ENCODE measurements at places on chromosomes 3 and 15.

DNA sequence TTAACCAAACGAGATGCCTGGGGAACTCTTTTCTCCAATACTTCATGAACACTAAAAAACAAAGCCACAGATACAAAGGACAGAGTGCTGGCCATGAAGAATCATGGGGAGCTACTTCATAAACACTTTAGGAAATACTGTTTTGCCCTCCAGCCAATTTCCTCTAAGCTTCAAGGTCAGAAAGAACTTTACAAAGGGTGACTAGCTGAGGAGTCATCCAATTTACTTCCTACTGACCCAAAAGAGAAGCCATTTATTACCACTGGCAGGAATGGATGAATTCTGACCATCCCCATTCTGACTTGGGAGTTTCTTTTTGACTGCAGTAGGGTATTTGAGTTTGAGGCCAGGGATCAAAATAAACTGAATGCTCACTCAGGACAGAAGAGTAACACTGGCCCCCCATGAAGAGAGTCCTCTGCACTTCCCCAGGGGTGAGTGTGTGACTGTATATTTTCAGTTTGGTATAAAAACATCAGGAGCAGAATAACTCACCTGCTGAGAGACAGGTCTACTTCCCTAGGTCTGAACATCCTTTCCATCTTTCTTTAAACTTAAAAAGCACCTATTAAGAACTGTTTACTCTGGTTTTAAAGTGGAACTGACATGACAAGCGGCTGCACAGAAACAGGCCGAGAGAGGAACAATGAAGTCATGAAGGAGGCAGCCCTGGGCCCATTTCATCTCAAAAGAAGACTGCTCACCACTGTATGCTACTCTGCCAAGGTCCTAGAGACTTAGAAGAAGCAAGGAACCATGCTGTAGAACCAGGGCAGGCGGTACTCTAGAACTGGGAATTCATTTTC is 203.6 kb downstream of the TNIK start:
- peak; percentile 14 for DNase-seq

DNA sequence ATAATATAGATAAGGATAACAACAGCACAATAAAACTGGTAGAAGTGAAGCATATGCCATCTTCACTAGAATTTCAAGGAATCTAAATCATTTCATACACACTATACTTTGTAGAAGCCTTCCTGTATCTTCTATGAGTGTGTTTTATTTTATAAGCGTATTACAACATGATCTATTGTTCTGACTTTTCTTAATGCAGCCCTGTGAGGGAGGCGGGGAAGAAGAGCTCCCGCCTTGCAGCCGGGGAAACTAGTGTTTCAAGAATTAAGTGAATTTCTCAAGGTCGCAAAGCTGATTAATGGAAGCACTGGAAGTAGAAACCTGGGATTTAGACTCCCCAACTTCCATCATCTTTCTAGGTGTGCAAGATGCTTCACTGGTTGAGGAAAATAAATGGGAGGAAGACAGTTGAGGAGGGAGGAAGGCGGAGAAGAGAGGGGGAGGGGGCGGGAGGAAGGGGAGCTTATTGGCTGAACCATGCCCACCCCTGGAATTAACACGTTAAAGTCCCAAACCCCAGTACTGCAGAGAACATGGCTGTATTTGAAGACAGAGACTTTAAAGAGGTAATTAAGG is 32.9 kb downstream of the VGLL4 start:
- DNase-seq: no peak

DNA sequence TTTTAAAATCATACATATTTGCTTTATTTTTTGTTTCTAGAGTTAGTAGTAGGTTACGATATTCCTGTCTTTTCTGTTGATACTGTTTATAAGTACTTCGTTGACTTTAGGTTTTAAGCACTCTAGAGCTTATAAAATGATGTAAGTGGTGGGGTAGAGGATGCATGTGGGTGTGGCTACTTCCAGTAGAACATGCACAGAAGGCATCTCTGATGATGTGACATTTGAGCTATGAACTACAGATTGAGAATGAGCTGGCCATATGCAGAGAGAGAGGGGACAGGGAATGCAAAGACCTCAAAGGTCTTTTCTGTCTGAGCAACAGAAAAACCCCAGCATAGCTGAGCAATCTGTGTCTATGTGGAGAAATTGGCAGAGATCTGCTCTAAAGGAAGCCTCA is 233.9 kb upstream of the STAC start:
- DNase-seq: no peak

DNA sequence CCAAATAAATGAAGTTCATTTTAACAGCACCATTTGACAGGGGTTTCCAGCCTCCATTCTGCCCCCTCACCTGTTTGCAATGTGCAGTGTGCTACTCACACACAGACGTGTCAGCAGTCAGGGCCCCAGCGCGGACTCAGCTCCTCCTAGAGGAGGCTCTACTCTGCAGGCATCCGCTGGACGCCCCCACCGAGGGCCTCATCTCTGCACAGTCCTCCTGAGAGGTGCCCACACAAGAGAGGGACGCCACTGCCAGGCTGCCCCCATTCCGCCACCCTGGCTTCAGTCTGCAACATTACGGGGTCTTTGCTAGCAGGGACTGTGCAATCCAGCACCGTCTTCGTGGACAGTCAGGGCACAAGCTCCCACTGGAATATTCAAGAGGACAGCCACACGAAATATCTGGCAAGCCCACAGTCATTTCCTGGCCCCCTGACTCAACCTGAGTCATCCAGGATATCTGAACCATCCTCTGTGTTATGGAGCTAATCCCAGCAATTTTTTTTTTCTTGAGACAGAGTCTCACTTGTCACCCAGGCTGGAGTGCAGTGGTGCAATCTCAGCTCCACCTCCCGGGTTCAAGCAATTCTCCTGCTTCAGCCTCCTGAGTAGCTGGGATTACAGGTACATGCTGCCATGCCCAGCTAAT is 255.0 kb downstream of the OCA2 start:
- DNase-seq: peak; percentile 8

GRCh38 chr15:76208786-76209424 is 102.4 kb downstream of the ETFA start:
- DNase-seq: peak; percentile 36

DNA sequence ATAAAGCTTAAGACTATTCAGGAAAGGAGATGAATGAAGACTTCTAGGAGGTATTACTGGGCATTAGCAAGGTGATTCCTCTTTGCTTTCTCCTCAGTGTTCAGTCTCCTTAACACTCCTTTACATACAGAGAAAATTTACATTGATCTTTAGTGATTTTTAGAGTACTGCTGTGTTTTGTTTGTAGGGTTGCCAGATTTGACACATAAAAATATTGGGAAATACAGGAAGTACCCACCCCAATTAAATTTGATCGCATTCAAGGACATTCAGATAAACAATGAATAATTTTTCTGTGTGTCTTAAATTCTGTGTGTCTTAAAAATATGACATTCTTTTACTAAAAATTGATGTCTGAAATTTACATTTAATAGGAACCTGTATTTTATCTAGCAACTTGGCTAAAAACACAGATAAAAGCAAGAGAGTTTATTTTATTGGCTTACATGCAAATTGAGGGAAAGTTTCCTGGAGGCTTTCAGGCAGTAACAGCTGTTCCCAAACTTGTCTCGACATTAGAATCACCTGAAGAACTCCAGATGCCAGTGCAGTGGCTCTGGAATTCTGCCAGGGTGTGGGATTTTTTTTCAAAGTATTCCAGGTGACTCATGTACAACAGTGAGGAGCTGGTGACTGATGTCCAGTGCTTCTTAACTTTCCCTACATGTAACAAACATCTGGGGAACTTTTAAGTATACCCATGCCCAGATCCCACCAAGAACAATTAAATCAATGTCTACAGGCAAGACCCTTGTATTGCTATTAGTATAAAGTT is 23.4 kb upstream of the PLOD2 start:
- peak; percentile 78 for DNase-seq

- no peak for DNase-seq
These were observed 44.5 kb downstream of the CMTM7 start for GRCh38 chr3:32435911-32436815.

DNA sequence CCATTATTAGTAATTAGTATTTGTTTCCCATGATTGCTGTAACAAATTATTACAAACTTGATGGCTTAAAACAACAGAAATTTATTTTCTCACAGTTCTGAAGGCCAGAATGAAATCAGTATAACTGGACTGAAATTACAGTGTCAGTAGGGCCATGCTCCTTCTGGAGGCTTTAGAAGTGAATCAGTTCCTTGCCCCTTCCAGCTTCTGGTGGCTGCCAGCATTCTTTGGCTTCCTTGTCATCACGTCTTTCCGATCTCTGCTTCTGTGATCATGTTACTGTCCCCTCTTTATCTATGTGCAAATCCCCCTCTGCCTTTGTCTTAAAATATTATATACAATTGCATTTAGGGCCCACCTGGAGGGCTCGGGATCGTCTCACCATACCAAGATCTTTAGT is 92.0 kb downstream of the FOXB1 start:
- peak; percentile 76 for DNase-seq

DNA sequence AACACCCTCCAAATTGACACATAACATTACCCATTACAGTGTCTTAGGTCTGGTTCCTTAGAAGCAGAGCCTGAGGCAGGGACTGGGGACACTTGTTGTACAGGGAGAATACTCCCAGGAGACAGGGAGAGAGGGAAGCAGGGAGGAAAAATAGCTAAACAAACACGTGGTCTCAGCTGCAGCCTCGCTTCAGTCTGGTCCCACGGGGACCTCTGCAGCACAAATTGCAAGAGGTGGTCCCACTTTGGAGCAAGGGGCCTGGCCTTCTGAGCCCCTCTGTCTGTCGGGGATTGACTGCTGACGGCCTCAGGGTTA is 25.0 kb upstream of the PLA2G4D start:
- no peak for DNase-seq

DNA sequence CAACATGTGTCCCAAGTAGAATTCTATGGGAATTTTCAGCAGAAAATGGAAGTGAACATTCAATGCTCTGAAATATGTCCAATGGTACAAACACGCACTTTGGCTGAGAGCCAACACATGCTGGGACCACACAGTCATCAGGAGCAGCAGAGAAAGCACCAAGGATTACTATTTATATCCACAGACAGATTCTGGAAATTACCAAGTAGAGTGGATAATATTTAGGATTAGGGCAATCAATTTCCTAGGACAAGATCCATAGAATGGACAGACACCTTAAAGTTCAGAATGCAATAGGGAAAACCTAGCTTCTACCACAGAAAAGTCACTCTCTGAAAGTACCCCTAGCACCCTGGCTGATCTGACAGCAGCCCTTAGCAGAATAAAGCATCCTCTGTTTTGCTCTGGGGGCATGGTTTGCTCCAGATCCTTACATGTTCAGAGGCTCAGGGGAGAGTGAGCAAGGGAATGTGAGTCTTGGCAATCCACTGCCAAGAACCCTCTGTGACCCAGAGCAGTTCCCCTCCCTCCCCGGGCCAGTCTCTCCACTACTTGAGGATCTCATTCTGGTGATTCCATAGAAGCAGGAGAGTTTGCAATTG is 206.0 kb upstream of the WNT5A start:
- DNase-seq: peak; percentile 48

DNA sequence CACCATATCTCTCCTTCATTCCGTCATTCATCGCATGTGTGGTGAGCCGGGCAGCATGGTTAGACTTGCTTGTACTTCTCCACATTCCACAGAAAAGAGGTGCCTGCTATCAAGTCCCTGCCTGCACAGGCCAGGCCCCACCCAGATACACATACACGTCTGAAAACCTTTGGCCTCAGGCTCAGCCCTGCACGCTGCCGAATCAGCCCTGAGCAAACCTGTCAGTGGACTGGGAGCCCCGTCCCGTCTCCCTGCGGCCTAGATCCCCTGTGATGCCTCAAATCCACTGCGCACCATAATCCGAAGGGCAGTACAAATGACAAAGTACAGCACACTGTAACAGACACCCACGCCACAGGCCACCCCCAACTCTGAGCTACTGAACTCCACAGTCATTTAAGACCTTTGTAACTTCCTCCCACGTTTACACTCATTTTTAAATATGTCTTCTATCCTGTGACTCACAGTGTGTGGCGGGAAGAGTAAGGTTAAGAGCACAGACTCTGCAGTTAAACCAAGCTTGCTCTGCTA is 67.1 kb downstream of the MB21D2 start:
- no peak for DNase-seq

DNA sequence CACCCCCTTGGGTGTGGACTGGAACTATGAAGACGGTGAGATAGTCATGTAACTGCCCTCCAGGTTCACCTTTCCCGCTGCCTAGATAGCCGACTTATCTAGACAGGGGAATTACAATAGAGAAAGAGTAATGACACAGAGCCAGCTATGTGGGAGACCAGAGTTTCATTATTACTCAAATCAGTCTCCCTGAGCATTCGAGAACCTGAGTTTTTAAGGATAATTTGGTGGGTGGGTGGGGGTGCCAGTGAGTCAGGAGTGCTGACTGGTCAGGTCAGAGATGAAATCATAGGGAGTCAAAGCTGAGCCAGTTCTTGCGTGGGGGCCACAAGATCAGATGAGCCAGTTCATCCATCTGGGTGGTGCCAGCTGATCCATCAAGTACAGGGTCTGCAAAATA is 19.7 kb upstream of the DNAJC19 start:
- DNase-seq: no peak

- DNase-seq: no peak
These were observed 6.9 kb upstream of the EIF3J start for GRCh38 chr15:44529864-44530604.

DNA sequence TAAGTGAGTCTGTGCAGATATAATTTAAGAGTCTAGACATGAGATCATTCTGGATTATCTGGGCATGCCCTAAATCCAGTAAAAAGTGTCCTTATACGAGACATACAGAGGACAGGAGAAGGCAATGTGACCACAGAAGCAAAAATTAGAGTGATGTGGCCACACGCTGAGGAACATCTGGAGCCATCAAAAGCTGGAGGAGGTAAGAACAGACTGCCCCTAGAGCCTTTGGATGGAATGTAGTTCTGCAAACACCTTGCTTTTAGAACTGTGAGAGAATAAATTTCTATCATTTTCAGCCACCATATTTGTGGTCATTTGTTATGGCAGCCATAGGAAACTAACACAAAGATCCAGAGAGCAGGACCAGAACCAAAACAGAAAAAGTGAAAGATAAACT is 41.0 kb downstream of the CD200 start:
- DNase-seq: no peak

GRCh38 chr3:143897576-143898295 is 49.5 kb upstream of the SLC9A9 start:
- DNase-seq: peak; percentile 72

- DNase-seq: no peak
These were observed 223.0 kb downstream of the PDZRN3 start for GRCh38 chr3:73401616-73402279.

GRCh38 chr15:27414168-27414870 is 443.3 kb downstream of the GABRG3 start:
- DNase-seq: no peak

- peak; percentile 12 for DNase-seq
These were observed 232.6 kb downstream of the GAP43 start for GRCh38 chr3:115855911-115856310.

GRCh38 chr15:68969298-68969697 is 39.0 kb downstream of the SPESP1 start:
- no peak for DNase-seq

- no peak for DNase-seq
These were observed 17.1 kb downstream of the RBP1 start for GRCh38 chr3:139522421-139522820.

DNA sequence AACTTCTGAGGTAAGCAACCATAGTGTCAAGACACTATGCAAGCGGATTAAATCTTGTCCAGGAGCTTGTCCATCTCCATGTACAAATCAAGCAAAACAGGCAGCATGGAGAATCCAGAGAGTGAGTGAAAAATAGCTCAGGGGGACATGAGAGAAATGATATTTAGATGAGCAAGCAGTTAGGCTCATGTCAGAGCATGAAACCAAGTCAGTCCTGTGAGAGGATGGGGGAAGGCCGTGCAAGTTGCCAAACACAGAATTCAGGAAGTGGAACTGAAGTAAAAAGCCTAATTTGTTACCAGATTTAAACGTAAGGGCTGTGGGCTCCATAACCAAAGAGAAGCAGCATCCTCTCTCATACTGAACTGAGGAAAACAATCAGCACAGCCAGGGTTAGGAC is 995.9 kb downstream of the MCTP2 start:
- no peak for DNase-seq
